ENCODE measurements at places on chromosomes 11 and 22.

- DNase-seq = no peak
These were observed 68.3 kb downstream of the C11orf58 start for GRCh38 chr11:16806791-16807190.

DNA sequence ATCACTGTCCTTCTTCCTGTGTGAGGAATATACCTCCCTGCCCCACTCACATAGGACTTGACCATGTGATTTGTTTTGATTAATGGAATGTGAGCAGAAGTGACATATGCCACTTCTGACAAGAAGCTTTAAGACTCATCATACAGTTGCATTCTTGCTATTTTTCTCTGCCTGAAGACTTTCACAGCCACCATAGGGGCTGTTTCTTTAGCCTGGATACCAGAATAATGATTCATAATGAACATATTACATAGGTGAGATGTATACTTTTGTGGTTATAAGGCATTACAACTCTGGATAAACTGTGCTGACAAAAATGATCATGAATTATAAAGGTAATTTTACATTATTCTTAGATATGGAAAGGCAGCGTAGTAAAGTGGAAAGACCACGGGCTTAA, 798.0 kb downstream of the DLG2 start:
- no peak for DNase-seq

DNA sequence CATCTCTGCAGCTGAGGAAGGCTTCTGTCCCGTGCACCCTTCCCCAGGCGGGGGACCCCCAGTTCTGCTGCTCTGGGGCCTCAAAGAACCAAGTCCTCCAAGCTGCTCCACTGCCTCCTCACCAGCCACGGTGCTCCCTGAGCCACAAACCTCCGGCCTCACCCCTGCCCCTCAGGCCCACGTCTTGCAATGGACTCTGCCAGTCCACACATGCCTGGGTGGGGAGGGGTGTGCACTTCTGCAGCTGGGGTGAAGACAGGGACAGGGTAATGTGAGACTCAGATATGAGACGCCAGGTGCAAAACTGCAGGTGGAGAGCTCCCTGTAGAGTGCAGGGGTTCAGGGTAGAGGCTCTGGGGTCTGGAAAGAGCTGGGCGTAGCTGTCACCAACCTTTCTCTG, 3.2 kb upstream of the PTDSS2 start:
- no peak for DNase-seq

DNA sequence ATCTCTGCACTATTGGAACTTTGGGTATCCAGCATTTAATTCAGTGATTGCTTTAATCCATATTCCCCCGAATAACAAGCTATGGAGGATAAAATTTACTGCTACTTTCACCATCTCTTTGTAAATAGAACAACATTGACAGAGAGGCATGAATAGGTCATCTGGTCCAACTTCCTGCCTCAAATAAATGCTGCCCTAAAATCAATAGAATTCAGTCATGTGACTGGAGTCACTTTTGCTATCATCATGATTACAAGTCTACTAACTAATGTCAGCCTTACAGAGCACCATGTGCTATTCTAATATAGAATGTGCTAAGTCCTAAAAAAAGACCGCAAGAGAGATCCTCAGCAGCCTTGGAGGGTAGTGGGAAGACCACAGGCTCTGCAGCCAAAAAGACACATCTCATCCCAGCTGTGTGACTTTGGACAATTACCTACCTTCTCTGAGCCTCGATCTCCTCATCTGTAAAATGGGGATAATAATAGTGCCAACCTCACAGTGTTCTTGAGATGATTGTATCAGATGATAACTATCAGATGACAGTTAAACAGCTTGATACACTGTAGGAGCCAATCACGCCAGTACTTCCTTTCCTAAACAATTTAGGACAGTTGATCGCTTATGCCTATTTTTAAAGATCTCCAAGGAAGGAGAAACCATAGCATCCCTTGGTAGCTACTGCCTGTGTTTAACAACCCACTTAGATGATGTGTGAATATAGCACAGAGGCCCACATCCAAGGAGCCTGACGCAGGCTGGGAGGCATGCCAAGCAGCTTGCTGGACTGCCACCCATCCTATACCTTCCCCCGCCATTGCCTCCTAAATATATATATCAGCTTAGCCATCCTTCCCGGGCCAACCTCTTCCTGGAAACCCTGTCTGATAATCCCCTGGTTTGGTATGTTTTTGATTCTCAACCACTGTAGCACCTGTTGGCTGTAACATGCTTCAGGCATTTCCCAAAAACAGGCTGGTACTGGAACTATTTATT, 77.3 kb upstream of the PHF21A start:
- DNase-seq = no peak

GRCh38 chr11:75896843-75897419, 81.9 kb downstream of the UVRAG start:
- no peak for DNase-seq

- peak; percentile 80 for DNase-seq
These were observed 725.3 kb upstream of the CCDC179 start for GRCh38 chr11:23585416-23586104.

DNA sequence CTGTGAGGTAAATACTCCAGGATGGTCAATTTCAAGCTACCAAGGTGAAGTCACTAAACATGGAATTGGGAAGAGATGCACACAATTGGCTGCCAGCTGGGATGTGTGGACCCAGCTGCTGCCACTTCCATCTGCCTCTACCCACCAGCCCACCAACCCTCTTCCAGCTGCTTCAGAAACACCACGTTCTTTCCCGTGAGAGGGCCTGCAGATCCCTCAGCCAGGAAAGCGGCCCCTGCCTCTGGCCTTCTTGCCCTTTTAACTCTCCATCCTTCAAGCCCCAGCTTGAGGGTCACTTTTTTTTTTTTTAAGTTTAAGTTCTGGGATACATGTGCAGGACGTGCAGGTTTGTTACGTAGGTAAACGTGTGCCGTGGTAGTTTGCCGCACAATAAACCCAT, 20.0 kb downstream of the PRG3 start:
- no peak for DNase-seq

- DNase-seq = no peak
These were observed 189.9 kb downstream of the ARHGAP42 start for GRCh38 chr11:100876815-100877520.

GRCh38 chr22:34068001-34068400, 147.7 kb upstream of the LARGE1 start:
- no peak for DNase-seq

GRCh38 chr22:22706253-22706915, 62.0 kb downstream of the GGTLC2 start:
- DNase-seq = no peak

GRCh38 chr11:47587039-47587716, 700 bp downstream of the FAM180B start:
- no peak for DNase-seq

- DNase-seq = peak; percentile 3
These were observed 25.9 kb upstream of the ATXN10 start for GRCh38 chr22:45645526-45646414.

GRCh38 chr22:27809700-27810608, 8.4 kb upstream of the MN1 start:
- no peak for DNase-seq

DNA sequence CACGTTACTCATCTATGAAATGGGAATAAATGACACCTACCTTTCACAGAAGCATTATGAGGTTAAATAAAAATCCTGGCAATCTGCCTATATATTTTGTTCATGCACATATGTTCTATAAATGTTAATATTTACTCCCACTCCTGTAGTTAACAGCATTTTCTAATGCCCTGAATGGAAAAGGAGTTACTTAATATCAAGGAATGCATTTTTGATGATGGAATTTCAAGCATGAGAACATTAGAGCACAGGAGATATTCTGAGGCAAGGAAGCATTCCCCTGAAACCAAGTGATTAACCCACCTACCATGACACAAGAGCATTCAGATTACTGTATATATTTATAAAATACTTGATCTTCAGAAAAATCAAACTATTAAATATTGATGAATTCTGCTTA, 102.1 kb downstream of the ARHGAP32 start:
- DNase-seq = peak; percentile 14

- DNase-seq = no peak
These were observed 31.3 kb downstream of the TSKU start for GRCh38 chr11:76814414-76814813.

DNA sequence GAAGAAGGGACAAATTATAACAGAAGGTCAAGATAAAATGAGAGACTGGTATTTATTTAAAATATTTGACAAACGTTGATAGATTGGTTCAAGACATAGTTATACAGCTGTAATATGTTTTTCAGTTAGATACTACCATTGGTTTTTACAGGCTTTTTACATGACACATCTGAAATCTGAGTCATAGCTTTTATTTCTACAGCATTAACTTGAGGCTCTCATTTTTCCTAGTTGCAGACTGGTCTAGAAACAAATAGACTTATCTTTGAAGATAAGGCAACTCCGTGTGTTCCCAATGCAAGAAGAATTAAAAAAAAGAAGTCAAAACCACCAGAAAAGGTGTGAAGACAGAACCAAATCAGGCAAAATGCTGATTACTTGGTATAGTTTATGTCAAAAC, 31.3 kb downstream of the CEP57 start:
- DNase-seq = no peak

GRCh38 chr22:21633481-21633880, 921 bp downstream of the CCDC116 start:
- no peak for DNase-seq

DNA sequence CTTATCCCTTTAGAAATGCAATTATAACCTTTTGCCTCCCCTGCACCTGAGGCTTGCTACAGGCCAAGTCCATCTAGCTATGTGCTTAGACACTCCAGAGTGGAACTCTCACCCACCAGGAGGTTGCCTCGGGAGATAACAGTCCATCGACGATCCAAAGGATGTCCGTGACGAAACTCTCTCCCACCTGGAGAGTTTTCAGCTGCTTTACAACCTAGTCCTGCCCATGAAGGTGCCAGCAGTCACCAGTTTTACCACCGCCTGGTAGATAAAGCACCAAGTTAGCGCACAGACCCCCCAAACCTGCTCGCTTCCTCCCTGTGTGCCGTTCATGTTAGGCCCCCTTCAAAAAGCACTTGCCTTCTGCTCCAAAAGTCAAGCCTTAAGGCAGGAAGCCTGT, 53.1 kb upstream of the SHISAL1 start:
- DNase-seq = no peak

DNA sequence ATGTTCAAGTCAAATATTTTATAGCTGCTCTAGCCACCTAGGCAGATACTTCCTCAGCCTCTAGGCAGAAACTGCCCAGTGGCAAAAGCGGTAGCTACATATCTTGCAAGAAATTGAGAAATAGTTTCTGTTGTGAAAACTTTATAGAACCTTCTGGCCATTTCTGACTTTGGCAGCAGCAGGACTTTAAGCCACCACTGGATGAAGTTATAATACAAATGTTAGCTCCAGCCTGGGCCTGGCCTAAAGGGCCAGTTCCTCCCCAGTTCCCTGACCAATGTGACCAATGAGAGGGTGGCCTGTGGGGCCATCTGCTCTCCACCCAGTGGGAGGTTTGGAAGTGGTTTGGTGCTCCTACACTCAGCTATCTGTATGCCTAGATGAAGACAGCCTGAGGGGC, 254.0 kb upstream of the NARS2 start:
- DNase-seq = no peak

GRCh38 chr22:44460691-44461375, 37.2 kb downstream of the RTL6 start:
- DNase-seq = no peak

DNA sequence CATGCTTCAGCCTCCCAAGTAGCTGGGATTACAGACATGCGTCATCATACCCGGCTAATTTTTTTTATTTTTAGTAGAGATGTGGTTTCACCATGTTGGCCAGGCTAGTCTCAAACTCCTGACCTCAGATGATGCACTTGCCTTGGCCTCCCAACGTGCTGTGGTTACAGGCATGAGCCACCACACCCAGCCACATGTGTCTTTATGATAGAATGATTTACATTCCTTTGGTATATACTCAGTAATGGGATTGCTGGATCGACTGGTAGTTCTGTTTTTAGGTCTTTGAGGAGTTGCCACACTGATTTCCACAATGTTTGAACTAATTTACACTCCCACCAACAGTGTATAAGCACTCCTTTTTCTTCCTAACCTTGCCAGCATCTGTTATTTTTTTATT, 276.2 kb downstream of the METTL15 start:
- no peak for DNase-seq

DNA sequence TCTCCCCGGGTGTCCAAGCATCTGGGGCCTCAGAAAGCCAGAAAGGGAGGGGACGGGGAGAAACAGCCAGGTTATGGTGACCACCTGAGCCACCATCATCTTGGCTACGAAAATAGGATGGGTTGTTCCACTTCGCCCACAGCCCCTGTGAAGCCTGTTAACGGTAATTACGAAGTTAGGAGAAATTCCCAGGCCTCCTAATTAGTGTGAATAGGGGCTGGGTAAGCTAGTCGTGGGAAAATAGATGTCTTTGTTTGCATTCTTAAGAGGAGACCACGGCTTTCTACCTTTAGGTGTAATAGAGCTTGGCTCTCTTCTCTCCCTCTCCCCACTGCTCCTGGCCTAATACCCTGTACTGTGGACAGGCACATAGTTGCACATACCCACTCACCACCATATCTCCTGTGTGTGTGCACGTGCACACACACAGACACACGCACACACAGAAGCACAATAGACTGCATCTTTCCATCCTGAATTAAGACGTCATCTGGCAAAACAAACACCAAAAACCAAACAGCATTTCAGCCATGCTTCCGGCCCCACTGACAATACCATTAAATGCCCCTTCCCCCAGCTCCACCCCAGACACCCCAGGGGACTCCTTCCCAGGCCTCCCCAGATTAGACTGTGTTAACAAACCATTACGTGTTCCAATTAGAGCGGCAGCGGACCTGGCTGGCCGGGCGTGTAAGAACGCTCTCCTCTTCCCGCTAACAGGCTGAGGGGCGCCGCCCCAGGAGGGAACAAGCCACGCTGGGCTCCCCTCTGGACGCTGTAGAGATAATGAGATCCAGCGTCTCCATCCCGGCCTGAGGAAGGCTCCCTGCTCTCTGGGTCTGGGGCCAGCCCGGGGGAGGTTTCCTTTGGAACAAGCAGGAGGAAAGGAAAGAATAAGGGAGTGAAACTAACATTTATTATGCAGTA, 72.8 kb downstream of the TP53I11 start:
- no peak for DNase-seq

All from LNCaP clone FGC (cell line).